LHCN-M2 (cell line): ENCODE measurements at places on chromosomes 7 and 10. TPM values are rescaled to one million over a fixed set of nuclear protein-coding genes. Genes with fewer than 3 reads are reported as not detected.

DNA sequence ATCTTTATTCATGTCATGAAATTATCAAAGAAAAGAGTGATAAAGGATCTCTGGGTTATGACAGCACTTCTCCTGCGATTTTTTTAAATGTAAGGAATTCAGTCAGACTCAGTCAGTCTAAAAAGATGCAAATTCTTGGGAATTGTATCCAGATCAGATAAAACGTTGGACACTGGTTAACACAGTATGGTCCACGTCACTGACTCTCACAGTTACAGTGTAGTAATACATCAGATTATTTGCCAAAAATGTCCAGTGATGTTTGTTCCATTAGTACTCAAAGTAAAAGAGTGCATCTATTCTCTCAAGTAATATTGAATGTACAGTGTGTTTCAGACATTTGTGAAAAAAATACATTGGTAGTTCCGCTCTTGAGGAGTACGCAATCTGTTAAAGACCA is 224.5 kb downstream of the PCDH15 start:
- no peak for DNase-seq

GRCh38 chr10:60871215-60871614 is 72.8 kb downstream of the RHOBTB1 start:
- no peak for DNase-seq

DNA sequence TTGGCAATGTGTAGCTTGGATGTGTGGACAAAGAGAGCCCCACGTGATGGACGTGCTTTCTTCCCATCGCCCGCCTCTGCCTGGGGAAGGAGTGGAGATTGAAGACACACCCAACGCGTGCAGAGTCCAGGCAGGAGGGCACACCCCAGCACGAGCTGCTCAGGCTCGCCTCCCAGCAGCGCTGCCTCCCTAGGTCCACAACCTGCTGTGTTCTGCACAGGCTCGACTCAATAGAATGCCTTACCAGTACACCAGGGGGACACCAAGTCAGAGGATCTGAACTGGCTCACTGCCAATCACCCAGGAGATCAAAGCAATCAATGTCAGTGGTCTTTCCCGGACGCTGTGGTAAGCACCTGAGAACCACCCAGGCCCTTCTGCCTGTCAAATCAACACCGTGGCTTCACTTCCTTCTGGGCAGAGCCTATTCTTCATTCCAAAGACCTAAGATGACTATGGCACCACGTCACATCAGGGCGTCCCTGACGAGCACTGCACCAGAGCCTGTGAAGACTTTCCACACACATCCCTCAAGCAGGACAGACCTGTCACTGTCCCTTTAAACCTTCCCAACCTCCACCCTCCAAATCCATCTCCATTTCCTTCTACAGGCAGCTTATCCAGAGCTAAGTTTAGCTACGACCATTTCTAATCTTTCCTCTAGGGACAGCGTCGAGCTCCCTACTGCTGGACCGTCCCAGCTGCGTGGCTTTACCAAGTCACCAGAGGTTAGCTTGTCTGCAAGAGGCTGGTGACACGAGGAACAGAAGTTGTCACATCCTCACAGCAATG is 72.3 kb downstream of the AMZ1 start:
- DNase-seq = peak; percentile 87

- peak; percentile 67 for DNase-seq
These were observed 39.6 kb upstream of the HSPB1 start for GRCh38 chr7:76262683-76263402.

- DNase-seq = no peak
These were observed 12.3 kb downstream of the SVIL start for GRCh38 chr10:29622382-29622922.

The PTPRZ1 gene
- not detected in 2 replicates for total RNA-seq

The LRRC72 gene
- not detected in 2 replicates for total RNA-seq

The CYP2E1 gene
- total RNA-seq = 0.52 and 1.1 TPM in 2 replicates

GRCh38 chr7:101870361-101871062 is 53.1 kb downstream of the CUX1 start:
- peak; percentile 23 for DNase-seq

- DNase-seq = no peak
These were observed 9.6 kb upstream of the ZNF487 start for GRCh38 chr10:43427166-43427825.

- no peak for DNase-seq
These were observed 28.5 kb upstream of the TRIM24 start for GRCh38 chr7:138431517-138431916.

The MPP7 gene
- 2.3 and 3.2 TPM in 2 replicates for total RNA-seq

DNA sequence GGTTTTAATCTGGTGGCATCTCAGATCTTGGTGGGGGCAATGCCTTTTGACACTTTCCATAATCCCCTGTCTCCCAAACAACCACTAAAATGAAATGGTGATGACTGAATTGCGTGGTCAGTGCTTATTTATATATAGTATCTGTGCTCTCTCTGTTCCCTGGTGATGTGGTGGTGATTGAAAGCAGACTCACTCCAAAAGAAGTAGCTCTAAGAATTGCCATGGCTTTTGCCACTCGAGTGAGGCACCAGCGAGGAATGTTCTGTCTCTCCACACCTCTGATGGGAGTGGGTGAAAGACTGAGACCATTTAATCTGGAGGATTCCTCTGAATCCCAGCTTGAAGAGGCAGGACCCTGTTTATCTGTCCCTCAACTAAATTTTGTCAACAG is 2.8 kb downstream of the DUSP5 start:
- peak; percentile 86 for DNase-seq

- DNase-seq = peak; percentile 24
These were observed 47.4 kb downstream of the CH25H start for GRCh38 chr10:89159761-89160160.

DNA sequence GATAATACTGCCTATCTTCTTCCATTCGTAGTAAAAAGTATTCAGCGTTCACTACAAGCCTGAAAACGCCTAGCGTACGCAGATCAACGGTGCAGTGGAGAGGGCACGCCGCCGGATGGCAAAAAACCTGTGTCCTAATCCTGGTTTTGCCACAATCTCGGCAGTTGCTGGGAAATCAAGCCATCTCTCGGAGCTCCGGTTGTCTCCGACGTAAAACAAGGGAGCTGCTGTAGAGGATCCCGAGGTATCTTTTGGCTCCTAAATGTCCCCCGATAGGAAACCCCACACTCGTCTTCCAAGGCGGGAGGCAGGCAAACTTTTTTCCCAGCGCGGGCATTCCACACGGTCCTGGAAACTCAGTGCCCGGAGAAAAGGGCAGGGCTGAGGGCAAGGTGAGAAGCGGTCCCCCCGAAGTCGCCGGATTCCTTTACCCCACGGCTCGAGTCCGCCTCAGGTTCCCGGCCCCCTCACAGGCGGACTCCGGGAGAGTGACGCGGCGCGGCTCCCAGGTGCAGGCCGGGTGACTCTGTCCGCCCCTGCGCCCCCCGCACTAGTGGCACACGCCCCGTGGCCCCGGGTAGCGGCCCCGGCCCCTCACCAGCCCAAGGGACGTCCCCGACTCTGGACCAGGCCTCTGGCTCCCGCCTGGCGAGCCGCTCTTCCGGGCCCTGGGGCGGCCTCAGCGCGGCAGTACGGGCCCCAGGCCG is 649 bp downstream of the IDE start:
- DNase-seq = peak; percentile 53

DNA sequence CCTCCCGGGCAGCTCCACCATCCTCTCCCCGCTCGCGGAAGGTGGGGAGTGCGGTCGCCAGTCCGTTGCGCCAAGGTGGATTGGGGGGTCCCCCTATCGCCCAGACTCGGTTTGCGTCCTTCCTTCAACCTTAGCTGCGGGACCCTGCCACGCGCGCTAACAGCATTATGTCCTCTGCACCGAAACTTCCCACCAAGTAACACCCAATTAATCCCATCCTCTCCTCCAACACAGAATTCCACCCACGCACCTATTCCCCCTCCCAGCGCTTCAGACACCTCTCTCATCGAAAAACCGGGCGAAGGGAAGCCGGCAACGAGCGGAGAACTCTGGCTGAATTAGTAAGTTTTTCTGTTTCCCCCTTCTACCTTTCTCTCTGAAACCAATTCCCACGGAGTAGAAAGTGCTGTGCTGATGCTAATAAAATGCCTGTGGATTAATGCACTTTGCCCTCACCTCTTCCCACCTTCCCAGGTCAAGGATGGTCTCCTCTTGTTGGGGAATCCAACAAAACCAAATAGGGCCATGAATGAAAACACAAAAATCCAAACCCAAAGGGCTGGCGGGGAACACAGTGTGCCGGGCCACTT is 947 bp downstream of the HOXA3 start:
- DNase-seq = no peak

DNA sequence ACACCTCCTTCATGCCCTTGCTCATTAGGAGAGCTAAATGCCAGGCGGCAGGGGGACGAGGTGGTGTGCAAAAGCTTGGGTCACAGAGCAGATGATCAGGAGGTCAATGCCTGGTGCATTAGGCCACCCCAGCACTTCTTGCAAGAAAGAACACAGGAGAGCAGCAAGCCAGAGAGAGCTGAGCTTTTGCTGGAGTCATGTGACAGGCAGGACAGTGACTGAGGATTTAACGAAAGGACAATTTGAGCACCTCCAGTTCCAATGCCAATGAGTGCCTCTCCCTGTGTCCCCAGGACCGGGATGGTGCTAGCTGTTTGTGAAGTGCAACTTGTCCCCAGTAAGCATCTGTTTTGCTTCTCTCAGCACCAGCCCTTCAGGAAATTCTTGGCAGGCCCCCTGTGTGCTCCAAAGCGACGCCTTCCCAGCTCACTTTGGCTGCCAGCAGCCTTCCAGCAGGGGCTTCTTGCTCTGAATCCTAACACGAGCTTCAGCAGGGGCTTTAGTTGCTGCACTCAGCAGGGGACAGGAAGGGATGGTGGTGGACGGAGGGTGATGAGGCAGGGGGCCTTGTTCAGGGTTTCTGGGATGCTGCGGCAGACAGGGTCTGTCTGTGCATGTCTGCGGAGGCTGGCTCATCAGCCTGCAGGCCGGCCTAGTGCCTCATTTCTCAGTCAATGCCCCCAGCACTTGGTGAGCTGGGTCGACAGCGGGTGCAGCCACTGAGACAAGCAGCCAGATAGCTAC is 368.1 kb downstream of the RPS24 start:
- no peak for DNase-seq

- DNase-seq = no peak
These were observed 59.7 kb downstream of the KCNH2 start for GRCh38 chr7:150918378-150918777.

The IQUB gene
- 0.26 and 0.29 TPM in 2 replicates for total RNA-seq

The RASSF4 gene
- 16.9 and 29.5 TPM in 2 replicates for total RNA-seq

DNA sequence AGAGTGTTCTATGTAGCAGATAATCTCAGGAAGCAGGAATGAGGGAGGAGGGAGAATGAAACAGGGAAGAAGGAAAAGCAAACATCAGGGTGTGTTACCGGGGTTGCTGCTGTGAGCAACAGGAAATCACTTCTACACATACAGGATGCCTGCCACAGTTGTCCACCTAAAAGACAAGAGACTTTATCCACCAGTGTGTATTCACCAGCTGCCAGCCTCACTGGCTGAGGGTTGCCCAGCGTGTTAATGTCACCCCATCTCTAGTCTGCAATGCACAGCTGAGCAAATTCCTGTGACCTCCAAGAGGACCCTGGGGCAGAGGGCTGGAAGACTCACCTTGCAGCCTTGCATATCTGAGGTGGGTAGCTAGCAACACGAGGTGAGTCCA is 183.7 kb downstream of the GPAM start:
- DNase-seq = no peak

- peak; percentile 60 for DNase-seq
These were observed 561.7 kb upstream of the POM121L12 start for GRCh38 chr7:52473756-52474155.

GRCh38 chr10:112461029-112461887 is 14.2 kb downstream of the VTI1A start:
- peak; percentile 56 for DNase-seq

DNA sequence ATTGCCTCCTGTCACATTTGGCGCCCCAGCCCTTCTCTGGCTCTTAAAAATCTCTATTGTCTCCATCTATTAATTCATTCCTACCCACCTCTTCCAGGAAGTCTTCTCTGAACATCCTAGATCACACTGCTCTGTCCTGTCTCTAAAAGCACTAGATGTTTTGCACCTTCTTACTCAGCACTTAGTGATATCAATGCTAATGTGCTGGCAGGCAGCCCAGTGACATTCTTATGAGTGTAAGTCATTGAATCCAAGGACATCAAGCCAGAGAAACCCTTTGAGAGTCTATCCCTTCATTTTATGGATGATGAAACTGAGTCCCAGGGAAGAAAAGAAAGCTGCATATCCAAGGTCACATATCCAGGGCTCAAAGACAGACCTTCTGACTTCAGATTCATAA is 48.3 kb upstream of the PAX2 start:
- DNase-seq = peak; percentile 61

DNA sequence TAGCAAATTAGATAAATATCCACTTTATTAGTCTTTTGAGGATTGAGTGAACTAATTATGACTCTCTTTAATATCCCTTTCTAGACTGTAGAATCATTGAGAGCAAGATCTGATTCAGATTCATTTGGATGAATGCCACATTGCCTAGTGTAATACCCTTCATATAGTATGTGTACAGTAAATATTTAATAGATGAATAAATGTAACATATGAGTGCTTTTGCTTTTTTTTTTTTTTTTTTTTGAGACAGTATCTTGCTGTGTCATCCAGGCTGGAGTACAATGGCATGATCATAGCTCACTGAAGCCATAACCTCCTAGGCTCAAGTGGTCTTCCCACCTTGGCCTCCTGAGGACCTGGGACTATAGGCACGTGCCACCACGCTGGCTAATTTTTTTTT is 14.8 kb downstream of the SAMD8 start:
- no peak for DNase-seq

GRCh38 chr7:103698064-103698463 is 252.1 kb upstream of the SLC26A5 start:
- DNase-seq = no peak

DNA sequence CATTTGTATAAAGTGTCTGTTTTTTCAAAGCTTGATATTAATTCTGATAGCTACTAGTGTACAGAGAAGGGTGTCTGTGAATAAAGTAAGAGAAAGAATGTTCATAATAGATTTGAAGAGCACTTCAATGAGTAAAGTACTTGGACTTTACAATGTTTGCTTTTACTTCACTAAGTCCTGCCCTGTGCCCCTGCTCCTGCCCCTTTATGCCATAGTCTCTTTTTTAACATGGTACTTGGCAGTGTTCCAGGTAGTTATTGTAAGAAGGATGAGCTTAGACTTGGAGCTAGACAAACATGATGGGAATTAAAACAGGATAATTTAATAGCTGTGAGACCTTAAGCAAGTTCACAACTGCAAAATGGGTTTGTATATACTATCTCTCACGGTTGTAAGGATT is 41.0 kb downstream of the ZEB1 start:
- DNase-seq = peak; percentile 46

DNA sequence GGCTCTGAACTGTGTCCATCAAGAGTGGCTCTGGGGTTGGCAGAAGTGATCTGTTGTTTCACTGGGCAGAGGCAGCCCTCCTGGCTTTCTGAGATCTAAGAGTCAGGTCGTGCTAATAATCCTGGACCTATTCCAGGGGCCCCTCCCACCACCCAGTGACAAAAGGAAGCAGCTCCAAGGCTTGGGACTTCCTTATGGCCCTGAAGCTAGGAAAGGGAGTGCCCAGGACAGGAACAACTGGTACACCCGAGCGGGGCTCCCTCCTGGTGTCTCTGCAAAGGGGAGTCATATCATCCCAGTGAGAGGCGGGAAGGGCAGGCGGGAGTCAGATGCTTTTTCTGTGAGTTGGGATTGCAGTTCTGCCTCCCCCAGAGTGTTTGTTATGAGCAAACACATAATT is 32.3 kb downstream of the RPS24 start:
- DNase-seq = no peak

The DRGX gene
- not detected in 2 replicates for total RNA-seq

GRCh38 chr10:75000748-75001321 is 110.6 kb upstream of the SAMD8 start:
- DNase-seq = no peak
